ENCODE measurements at places on chromosomes 1 and 21.

GRCh38 chr1:204583909-204584632 is 67.9 kb downstream of the MDM4 start:
- DNase-seq = no peak

- DNase-seq = no peak
Observed at GRCh38 chr1:8239039-8239305, 78.9 kb upstream of the SLC45A1 start.

DNA sequence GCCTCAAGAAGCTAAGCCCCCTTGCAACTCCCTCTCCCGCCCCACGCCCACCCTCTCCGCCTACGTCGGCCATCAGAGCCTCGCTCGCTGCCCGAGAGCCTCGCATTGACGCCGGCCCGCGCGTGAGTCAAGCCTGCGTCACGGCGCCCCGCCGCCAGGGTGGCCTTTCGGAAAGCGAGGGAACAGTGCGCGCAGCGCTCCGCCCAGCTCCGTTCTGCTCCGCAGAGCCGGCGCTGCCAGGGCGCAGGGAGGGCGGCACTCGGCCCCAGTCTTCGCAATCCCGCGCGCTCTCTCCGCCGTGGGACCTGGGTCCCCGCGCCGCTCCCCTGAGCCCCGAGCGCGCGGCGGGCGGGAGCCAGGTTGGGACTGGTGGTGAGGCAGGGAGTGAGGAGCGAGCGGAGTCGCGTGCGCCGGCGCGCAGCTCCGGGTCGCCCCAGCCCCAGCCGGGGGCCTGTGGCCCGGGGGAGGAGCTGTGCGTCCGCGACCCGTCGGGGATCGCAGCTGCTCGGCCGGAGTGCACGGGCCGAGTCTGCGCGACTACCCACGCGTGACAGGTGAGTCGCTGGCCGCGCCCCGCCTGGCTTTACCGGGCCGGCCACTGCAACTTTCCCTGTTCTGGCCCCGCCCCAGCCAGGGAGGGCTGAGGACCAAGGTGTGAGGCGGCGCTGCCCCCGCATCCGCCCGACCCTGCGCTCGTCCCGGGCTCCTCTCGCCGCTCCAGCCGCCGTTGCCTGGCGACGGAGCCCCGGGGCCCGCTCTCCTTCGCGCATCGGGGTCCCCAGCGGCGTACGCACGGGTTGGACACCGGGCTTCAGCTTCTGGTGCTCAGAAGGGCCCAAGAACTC is at the start of gene SLC6A17:
Gene SLC6A17, plus strand, starts transcription at position 165 of the 845 bp plus-strand sequence. CDS start 16,436 bp downstream, outside the sequence.
- DNase-seq = no peak

- peak; percentile 20 for DNase-seq
Observed at GRCh38 chr1:207424570-207425131, 29.5 kb upstream of the CR2 start.

DNA sequence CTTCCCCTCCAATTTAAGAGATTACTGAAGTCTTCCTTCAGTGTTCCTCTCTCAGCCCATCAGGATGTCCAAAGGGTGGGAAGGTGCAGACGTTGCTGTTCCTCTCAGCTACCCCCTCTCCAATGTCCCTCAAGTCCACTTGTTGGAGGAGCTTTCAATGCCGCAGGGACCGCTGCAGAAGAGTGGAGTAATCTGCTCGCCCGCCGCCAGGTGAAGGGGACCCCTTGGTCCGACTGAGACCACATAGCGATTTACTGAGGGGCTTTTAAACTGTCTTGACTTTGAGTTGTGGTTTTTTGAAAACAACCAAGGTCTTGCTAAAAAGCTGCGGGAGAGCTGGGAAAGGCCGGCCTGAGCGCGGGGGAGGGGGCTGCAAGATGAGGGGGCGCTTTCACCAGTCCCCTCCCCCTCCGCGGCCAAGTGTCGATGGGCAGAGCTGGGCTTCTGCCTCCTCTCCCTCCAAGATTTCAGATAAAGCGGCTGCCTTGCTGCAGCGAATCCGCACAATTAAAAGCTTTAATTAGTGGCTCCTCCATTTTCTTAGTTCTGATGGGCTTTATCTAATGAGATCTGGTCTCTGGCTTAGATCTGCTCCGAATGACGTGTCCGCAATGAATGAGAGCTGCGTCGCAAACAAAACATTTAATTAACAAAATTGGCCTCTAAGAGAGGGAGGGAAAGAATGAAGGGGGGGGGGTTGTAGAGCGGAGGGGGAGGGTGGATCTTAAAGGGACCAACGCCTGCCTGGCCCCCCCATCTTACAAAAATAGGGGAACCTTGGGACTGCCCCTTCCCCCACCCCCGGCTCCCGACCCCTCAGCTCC is 5.9 kb downstream of the LMO4 start:
- peak; percentile 36 for DNase-seq

- DNase-seq = no peak
Observed at GRCh38 chr1:185425163-185425562, 108.1 kb upstream of the IVNS1ABP start.

GRCh38 chr1:213083112-213083445 is 32.0 kb downstream of the RPS6KC1 start:
- DNase-seq = no peak

DNA sequence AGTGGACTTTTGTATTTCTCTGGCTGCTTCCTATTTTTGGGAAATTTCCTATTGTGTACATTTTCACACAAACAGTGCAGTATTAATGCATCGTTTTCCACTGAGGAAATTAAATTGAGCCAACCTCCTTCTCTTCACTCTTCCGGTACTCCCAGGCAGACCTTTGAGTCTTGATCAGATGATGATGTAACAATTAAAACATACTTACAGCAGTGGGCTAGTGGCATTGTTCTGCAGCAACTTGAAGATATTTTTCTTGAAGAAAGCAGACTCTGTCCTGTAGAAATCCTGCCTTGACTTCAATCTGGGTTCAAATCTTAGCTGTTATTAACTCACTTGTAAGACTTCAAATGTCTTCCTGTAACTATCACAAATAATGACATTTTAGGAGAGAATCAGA is 19.0 kb upstream of the TMEM200B start:
- no peak for DNase-seq

DNA sequence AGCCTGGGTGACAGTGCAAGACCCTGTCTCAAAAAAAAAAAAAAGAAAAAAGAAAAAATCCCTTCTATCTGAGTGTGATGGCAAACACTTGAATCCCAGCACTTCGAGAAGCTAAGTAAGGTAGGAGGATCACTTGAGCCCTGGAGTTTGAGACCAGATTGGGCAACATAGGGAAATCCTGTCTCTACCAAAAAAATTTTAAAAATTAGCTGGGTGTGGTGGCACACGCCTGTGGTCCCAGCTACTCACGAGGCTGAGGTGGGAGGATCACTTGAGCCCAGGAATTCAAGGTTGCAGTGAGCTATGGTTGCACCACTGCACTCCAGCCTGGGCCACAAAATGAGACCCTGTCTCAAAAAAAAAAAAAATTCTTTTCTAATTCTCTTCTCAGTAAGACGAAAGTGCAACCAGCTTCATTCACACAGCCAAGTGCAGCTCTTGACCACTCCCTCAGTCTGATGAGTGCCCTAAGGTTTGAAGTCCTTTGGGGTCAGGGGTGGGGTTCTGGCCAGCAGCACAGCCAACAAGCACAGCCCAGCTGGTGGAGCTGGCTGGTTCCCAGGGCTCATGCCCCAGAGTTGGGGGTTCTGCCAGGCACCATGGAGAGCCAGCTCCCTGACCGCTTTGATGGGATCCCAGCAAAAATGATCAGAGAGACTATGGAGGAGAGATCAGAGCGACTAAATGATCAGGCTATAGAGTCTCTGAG is 8.0 kb downstream of the SLC2A5 start:
- no peak for DNase-seq

DNA sequence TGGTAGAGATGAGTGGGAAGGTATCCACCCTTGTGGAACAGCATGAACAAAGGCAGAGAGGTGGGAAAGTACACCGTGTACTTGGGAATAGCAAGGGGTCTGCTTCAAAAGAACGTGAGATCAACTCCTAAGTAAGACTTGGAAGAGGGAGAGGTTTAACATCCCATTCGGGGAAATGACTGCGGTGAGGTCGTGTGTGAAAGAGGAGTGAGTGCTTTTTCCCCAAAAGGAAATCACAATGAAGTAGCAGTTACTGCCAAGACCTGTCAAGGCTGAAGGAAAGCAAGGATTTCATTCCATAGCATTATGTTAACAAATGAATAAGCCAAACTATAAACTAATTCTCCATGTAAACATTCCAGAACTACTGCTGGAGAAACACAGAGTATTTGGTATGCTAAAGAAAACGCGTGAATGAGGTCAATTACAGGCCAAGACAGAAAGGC is 20.0 kb upstream of the SYDE2 start:
- DNase-seq = no peak

DNA sequence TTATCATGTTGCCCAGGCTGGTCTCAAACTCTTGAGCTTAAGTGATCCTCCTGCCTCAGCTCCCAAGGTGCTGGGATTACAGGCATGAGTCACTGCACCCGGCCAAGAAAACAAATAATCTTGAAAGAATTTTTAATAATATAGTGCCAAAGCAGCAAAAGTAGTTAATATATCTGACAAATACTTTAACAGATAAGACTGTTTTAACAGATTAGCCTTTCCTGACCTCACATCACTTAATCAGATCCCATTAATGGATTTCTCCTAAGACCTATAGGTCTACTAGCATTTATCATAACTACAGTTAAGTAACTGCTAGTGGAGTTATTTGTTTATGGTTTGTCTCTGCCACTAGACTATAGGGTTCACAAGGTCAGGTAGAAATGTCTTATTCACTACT is 61.1 kb upstream of the HP1BP3 start:
- DNase-seq = no peak

DNA sequence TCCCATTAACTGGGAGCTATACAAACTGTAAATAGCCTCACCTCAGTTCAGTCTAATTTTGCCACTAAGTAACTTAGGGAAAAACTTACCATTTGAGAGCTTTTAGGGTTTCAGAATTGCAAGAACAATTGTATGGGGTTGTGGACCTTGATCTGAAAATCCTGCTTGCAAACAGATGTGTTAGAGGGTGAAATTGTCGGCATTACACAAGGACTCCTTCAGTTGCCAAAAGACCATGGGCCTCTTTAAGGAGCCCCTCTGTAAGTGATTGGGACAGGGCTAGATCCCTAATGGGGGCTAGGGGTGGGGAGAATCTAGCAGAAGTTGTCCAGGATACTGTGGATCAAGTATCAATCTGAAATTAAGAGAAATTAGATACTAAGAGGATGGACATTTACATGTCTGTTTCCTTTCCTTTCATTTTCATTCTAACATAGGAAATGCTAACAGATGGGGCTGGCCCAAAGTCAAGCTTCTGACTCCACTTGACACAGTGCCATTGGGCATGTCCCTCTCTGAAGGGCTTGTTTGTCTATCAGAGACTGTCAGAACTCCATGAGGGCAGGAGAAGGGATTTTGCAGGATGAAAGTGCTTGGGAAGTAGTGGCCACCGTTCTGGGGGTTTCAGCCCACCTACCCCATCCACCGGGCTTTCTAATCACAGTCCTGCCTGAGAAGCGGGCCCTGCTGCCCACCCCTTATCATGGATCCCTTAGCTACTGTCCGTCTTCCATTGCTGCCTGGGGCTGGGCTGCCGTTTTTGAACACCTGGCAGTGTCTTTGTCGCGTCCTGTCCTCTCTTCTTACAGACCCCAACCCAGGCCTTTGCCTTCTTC is 54.7 kb downstream of the STUM start:
- DNase-seq = no peak

DNA sequence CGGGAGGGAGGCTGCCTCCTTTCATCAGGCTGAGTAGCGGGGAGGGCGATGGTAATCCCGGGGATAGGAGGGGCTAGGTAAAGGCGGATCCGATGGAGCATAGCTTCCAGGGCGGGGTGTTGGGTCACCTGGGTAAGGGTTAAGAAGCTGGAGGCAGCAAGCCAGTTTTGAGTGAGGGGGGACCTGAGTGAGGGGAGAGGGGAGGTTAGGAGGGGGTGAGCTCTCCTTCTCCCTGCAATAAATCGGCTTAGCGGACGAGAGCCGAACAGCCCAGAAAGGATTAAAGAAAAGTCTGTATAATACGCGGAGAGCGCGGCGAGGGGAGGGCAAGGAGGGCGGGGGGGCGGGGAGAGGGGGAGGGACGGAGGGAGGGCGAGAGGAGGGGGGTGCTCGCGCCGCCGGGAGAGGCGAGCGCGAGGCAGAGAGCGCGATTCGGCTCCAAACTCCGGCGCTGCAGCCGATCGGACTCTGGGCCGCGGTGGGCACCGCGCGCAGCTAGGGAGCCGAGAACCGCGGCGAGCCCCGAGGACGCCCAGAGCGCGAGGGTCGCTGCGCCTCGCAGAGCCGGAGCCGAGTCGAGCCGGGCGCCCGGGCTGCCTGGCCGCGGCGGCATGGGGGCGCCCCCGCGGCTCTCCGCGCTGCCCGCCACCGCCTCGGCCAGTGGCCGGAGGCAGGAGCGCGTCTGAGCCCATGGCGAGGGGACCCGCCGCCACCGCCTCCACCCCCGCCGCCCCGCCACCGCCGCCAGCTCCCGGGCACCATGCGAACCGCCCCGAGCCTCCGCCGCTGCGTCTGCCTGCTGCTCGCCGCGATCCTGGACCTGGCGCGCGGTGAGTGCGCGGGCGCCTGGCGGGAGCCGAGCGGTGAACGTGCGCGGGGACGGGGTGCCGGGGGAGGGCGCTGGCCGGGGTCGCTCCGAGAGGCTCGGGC is at the start of gene IGSF21:
Gene IGSF21, plus strand, starts transcription at position 430 of the 930 bp plus-strand sequence. Its CDS starts 331 bp downstream, at position 761.
- no peak for DNase-seq

DNA sequence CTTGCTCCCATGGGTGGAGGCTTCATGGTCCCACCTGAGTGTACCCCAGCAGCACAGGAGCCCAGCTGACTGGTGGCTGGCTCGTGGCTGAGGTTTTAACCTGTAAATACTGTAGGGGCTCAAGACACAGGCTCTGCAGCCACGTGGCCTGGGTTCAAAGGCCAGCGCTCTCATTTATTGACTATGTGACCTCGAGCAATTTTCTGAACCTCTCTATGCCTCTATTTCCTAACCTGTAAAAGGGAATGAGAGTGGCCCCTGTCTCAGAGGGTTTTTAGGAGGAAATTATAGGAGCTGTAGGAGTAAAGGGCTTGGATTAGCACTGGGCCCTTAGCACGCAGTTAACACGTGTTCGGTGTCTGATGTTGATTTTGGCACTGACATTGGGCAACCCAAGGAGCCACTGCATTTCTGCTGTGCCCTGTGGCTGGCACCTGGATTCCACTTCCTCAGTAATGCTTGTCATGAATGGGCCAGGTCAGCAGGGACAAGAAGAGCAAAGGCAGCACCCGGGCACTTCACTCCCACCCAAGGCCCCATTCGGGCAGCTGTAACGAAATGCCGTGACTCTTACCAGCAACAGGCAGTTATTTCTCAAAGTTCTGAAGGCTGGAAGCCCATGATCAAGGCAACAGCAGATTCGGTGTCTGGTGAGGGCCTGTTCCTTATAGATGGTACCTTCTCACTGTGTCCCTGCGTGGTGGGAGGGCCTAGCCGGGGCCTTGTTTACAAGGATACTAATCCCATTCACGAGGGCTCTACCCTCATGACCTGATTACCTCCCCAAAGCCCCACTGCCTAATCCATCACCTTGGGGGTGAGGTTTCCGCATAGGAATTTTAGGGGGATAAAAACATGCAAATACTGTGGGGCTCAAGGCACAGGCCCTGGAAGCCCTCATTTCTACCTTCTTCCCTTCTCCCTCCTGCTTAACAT is 25.2 kb downstream of the ARHGEF10L start:
- no peak for DNase-seq

GRCh38 chr1:221149111-221149510 is 269.9 kb downstream of the HLX start:
- no peak for DNase-seq
